ENCODE measurements at places on chromosomes 3 and 15.

DNA sequence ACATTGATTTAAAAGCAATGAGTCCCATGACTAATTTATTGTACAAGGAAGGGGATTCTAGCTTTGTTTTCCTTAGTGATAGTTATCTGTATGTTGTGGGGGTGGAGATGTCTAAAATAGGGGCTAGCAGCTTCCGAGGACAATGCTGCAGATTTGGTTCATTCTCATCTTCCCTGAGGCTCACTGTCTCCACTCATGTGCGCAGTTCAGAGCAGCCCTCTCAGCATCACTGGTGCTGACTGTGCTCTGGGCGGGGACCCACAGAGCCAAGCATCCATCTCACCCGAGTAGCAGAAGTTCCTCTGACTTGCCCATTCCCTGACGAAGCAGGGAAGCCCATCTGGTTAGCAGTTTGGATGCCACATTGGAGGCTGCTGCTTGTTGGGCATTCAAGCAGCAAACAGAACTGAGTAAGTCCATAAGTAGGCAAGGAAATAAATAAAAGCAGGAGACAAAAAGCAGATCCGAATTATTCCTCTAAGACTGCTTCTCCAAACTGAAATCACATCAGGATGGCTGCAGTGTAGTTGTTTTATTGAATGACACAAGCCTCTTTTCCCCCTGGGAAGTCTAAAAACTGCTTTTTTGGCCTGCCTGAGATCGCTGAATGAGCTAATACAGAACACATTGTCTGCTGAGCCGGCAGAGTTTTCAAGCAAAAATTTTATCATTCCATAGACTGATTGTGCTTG, 27.5 kb downstream of the RARB start:
- no peak for DNase-seq

DNA sequence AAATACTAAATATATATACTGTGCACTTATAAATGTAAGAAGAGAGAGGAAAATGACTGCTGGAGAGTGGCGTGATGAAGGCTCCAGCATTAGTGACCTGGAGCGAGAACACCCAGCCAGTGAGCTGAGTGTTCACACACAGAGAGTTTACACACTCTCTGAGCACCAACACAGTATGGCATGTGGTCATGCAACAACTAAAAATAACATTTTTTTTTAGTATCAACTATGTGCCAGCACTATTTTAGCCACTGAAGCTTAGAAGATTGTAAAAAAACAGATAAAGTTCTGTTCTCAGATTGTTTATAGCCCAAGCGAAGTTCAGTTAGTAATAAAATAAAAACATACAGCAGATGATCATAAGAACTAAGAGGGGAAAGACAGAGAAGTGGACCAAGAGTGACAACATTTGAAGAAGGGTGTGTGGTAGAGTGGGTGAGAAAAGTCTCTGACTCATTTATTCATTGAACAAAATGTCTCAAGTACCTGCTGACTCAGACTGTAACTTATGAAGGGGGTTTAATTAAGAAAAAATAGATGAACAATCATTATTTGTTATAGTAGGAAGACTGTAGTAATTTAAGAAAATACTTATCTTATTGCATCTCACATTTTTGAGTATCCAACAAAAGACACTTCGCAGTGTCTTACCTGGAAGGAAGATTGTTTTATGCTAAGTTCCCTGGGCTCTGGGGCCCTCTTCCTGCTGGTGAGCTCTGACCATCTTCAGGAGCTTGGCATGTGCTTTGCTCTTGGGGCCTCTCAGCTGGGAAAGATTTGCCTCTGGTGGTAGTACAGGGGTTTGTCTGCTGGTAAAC, 43.8 kb downstream of the GAP43 start:
- no peak for DNase-seq

DNA sequence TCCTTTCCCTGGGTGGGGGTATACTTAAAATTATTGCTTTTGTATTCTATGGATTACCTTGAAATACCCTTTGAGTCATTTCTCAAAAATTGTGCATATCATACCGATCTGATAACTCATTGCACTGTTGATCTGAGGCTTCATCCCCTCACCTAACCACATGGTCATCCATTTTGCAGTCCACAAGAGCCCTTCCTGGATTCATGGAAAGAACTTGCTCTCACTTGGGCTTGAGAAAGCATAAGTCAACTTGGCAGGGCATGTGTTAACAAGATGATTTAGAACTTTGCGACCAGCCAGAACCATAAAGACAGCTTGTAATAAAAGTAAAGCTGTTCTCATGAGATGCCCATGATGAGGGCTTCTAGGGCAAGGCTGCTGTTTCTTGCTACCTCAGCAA, 22.2 kb downstream of the MME start:
- no peak for DNase-seq

DNA sequence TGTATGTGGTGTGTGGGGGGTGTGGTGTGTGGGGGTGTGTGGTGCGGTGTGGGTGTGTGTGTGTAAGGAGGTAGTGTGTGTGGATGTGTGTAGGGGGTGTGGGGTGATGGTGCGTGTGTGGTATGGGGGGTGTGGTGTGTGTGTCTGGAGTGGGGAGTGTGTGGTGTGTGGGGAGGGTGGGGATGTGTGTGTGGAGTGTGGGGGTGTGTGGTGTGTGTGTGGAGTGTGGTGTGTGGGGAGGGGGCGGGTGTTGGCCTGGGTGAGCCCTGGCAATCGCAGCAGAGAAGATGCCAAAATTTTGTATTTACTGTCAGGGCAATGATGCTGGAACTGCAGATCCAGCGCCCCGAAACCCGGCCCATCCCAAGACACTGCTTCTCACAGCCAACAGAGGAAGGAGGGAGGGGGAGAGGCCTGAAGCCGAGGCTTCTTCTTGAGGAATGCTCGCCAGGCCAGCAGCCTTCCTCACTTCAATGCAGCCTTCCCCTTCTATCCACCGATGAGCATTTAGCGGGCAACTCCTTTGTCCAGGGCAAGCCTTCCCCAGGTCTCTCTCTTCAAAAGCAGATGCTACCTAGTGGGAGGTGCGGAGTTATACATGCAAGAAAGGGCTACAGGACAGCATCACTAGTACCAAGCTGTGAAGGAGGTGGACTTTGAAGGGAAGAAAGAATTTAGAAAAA, 11.9 kb upstream of the SRP14 start:
- DNase-seq = no peak

GRCh38 chr15:74730619-74731316, 5.4 kb upstream of the CYP1A1 start:
- DNase-seq = no peak

GRCh38 chr15:56205061-56205876, 38.4 kb downstream of the RFX7 start:
- DNase-seq = no peak

DNA sequence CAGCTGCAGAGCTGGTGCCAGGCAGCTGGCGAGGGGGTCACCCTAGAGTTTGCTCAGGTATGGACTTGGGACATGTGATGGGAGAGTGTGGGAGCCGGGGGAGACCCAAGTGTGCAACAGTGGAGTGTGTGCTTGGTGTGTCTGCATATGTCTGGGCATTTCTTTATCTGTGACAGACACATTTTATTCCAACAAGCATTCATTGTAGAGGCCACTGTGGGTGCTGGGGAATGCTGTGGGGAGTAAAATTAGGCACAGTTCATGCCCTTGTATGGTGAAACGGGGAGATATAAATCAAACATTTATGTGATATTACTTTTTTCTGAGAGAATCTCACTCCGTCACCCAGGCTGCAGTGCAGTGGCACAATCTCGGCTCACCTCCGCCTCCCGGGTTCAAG, 4.2 kb downstream of the ACY1 start:
- no peak for DNase-seq

- no peak for DNase-seq
Measured at GRCh38 chr3:185646382-185647133, 60.5 kb downstream of the SENP2 start.

DNA sequence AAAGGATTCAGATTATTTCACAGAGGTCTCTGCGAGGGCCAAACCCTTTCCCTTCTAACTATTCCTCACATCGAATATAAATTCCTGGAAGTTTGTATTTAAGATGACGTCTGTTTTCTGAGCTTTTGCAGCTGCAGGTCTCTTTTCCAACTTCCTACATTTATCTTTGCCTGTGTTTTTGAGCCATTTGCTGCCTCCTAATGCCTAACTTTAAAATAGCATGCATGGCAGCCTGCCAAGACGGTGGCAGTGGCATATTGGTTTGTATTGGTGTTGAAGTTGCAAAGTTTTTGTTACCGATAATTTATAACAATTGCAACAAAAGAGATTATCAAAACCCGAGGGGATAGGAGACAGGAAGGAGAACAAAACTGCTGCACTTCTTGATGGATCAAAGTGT, 187.1 kb upstream of the DNAJC19 start:
- no peak for DNase-seq

- DNase-seq = no peak
Measured at GRCh38 chr15:82923744-82924143, 28.8 kb downstream of the HOMER2 start.

DNA sequence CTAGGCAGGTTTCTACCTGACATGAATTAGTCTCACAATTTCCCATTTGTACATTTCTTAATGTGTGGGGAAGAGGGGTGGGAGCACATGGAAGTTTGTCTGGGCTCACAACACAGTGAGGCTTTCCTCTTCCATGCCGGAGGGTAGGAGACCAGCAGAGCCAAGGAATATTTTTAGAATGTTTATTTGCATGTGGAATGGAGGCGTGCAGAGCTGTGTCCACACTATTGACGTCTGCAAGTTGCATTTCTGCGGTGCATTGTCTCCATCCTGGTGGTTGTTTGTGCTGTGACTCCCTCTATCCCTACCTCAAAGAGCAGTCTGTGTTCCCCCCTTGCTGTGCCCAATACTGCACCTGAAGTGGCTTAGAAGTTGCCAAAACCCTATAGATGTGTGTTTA, 103.1 kb upstream of the LRTM1 start:
- no peak for DNase-seq

DNA sequence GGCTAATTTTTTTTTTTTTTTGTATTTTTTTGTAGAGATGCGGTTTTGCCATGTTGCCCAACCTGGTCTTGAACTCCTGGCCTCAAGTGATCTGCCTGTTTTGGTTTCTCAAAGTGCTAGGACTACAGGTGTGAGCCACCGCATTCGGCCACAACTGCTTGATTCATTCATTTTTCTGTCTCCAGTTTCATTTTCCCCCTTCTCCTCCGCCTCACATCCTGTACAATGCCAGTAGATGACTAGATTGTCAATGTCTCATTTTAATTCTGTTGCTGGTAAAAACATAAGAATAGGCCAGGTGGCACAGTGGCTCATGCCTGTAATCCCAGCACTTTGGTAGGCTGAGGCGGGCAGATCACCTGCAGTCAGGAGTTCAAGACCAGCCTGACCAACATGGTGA, 12.0 kb upstream of the ZNF592 start:
- no peak for DNase-seq

- DNase-seq = no peak
Measured at GRCh38 chr15:60212536-60212935, 185.2 kb downstream of the ANXA2 start.

DNA sequence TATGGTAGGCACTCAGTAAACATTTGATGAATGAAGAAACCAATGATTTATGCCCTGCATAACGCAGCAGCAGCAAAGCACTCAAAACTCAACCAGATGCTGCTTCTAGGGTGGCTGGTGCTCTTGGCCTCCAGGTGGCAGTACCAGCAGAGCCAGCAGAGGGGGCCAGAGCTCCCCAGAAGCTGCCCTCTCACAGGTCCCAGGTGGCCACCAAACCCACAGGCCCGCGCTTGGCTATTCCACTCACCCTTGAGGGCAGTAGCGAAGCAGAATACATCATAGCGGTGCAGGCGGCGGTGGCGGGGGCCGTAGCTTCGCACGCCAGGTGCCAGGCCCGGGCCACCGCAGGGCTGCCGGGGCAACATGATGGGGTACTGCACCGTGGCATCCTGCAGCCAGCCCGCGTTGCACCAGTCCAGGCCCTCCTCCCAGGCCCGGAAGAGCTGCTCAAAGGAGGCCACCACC, 16.6 kb downstream of the HAPLN3 start:
- peak; percentile 37 for DNase-seq

- no peak for DNase-seq
Measured at GRCh38 chr3:183576487-183577107, 21.1 kb upstream of the KLHL6 start.

GRCh38 chr3:150912501-150912900, 7.3 kb upstream of the MINDY4B start:
- DNase-seq = no peak

- DNase-seq = no peak
Measured at GRCh38 chr15:35514759-35515158, 31.2 kb downstream of the DPH6 start.

DNA sequence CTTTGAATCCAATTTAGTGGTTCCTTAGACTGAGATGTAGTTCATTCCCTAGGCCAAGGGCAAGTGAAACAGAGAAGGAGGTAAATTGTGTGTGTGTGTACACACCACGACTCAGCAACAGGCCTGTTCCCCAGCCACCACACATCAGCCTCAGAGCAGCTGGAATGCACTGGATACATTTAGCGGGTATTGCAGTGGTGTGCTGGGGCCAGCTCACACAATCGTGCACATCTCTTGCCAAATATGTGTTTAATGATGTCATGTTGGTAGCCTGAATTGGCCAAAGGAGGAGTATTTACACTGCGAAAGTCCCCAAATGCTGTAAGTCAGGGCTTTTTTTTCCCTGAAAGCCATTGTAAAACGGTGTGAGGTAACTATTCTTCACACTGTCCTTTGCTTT, 82.3 kb downstream of the RBPMS2 start:
- no peak for DNase-seq

GRCh38 chr15:56086566-56086965, 93.2 kb upstream of the NEDD4 start:
- DNase-seq = no peak

DNA sequence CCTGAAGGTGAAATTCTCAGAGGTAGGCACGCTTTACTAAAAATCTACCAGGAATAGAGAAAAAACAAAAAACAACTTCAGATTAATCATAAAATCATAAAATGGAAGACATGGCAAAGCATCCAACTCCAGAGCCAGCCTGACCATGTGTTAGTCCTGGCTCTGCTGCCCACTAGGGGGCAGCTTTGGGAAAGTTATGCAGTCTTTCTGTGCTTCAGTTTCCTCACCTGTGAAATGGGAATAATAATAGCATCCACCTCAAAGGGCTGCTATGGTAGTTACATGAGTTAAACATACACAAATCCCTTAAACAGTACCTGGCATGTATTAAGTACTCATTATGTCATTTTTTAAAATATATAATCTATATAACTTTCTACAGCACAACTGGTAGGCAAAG, 52.3 kb downstream of the WNT5A start:
- DNase-seq = peak; percentile 2

- DNase-seq = no peak
Measured at GRCh38 chr15:72318408-72318942, 1.5 kb downstream of the CELF6 start.

GRCh38 chr3:36444909-36445308, 64.6 kb downstream of the STAC start:
- DNase-seq = no peak

DNA sequence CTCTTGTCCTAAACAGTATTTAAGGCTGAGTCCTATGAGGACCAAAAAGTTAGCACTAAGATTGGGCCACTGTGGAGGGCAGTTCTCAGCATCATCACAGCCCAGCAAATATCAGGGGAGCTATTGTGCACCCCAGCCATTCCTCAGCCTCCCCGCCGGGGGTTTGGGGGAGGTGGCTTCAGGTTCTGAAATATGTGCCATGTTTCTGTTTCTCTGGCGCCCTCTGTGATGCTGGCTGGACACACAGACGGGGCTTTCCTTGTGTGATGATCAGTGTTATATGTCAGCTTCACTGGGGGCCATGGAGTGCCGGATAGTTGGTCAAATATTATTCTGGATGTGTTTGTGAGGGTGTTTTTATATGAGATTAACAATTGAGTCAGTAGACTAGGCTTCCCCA, 106.8 kb downstream of the GABRG3 start:
- no peak for DNase-seq

- no peak for DNase-seq
Measured at GRCh38 chr3:131807822-131808221, 227.0 kb downstream of the CPNE4 start.

Measured in stimulated activated CD4-positive, alpha-beta T cell treated with anti-CD3 and anti-CD28 coated beads, Interleukin-12 subunit alpha, Interleukin-12 subunit beta, amount 100 ng/mL, for 24 hours (primary cell).